ENCODE measurements at places on chromosomes 12 and 14.

- no peak for DNase-seq
Measured at GRCh38 chr12:104347374-104348075, 44.0 kb downstream of the EID3 start.

DNA sequence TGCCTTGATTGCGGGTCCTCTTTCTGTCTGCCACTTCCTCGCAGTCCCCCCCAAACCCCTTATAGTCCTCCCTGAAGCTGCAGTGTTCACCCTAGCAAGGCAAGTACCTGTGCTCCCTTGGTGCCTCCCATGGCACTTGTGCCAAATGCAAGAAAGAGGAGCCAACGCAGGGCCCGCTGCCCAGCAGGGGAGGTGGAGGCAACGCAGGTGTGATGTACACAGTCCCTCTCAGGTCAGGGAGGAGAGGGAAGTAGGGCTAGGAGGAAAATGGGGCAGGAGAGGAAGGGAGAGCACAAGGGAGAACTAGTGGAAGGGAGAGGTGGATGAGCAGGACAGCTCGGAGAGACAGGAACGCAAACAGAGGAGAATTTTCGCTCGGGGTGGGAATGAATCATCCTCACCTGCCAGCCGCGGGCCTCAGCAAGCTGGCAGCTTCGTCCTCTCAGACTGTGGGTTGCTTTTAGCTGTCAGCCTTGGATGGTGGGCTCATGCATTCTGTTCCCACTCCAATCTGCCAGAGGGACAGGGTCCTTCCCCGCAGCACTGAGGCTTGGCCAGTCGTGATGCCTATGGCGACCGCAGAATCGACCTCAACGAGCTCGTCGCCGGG is 357.0 kb downstream of the CACNA1C start:
- no peak for DNase-seq

DNA sequence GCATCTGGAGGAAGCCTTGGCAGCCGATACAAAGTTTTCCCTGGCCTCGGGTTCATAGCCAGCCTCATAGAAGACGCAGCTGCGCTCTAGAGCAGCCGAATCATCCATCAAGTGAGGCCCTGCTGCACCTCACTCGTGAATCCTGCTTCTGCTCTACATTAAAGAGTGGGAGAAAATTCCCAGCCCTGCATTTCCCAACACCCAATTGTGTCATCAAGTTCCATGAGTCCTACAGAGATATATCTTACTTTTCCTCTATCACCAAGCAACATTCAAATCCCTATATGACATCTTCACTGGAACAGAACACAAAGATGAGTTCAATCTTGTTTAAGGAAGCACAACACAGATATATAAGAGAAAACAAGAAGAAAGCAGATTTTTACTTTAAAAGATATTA is 139.3 kb downstream of the TTC7B start:
- DNase-seq, result no peak

- no peak for DNase-seq
Measured at GRCh38 chr12:78792052-78792698, 72.4 kb upstream of the SYT1 start.

- no peak for DNase-seq
Measured at GRCh38 chr14:76591266-76591665, 170.0 kb upstream of the VASH1 start.

DNA sequence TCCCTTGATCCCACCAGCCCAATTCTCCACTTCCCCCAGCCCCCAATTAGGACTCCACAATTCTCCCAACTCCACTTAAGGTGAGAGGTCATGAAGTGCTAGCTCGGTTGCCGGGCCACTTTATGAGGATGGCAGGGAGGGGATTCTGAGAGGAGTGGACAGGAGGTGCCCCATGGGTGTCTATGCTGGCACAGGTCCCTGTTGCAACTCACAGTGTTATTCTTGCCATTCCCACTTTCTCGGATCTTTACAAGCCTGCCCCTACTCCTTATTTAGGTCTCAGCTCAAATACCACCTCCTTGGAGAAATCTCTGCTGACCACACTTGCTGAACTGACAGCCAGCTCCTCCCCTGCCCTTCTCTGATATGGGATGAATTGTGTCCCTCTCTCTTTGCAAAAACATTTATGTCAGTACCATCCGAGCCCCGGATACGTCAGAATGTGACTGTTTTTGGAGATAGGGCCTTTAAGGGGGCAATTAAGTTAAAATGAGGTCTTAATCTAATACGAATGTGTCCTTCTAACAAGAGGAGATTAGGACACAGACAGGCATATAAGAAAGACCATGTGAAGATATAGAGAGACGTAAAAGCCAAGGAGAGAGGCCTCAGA is 4.2 kb upstream of the LGALS3 start:
- no peak for DNase-seq

DNA sequence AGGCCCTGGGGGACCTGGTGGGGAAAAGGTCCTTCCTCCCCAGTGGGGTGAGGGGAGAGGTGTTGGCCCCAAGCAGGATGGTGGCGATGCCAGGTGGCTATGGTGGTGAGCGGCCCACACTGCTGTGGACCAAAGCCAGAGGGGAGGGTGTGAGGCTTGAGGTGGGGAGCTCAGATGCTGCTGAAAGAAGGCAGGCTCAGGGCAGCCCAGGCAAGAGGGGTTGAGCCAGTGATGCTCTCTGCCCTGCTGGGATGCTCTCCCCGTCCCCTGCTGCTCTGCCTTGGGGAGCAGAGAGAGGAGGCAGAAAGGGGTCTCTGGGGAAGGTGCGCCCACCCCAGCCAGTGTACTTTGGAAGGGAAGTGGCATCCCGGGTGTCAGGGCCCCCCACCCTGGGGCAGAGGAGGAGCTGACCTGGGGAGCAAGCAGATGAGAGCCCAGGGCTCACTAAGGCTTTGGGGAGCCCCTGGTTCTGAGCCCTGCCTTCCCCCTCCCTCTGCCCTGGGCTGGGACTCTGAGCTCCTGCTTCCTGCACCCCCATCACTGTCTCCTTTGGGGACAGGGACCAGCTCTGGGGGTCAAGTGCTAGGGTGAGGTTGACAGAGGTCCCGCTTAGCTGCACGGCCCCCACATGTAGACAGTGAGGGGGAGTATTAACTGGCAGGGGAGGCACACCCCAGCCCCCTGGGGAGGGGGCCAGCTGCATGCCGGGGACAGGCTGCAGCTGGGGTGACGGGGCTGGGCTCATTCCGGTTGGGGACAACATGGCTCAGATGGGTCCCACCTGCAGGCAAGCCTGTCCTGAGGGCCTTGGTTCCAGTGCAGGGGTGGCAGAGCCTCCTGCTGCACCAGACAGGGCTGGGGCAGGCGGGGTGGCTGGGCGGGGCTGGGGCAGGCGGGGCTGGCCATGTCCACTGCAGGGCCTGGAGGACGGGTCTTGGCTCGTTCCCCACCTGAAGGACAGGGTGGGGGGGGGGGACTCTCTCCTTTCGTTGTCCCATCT is 124.4 kb downstream of the KIF26A start:
- no peak for DNase-seq

GRCh38 chr12:92170050-92170449 is 24.4 kb upstream of the BTG1 start:
- DNase-seq, result no peak

DNA sequence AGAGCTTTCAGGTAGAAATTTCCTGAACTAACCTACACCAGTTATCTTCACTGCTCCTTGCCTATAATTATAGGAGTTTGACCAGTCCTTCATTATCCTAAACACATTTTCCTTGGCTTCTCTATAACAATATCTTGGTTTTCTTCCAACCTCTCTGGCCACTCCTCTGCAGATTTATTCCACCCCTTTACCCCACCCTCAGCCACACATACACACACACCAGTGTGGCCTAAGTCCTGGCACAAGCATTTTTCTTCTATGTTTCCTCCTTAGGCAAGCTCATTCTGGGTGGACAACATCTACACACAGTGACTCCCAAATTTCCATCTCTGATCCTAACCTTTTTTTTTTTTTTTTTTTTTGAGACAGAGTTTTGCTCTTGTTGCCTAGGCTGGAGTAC is 25.1 kb downstream of the CDK17 start:
- DNase-seq, result no peak

DNA sequence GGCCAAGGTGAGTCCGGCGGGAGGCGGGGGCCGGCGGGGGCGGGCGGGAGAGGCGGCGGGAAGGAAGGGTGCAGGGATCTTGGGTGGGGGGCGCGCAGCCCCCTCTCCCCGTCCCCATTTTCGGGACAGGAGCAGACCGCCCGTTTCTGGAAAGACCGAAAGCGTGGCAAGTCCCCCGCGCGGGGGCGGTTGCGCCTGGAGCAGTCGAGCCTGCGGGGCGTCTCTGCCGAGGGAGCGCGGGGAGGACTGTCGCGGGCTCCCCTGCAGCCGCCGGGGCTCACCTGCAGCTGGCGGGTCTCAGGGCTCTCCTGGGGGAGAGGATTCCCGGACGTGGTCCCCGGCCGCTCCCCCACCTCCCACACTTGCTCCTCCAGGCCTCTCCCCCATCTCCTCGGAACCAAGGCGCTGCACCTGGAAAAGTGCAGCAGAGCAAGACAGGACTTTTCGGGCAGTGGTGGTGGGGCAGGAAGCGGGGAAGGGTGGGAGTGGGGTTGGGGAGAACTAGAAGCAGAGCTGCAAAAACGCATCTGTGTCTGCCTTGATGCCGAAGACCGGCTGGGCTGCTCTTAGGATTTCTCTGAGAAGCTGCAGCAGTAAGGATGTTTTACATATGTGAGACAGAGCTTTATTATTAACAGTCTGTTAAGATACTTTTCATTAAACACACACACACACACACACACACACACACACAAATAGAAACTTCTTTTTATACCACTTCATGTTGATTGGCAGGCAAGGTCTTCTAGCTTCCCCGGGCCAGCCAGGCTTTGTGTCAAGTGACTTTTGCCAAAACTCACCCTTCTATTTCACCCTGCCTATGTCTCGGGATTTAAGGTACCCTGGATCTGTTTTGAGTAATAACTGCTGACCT is 677 bp downstream of the C12orf75 start:
- peak; percentile 22 for DNase-seq

DNA sequence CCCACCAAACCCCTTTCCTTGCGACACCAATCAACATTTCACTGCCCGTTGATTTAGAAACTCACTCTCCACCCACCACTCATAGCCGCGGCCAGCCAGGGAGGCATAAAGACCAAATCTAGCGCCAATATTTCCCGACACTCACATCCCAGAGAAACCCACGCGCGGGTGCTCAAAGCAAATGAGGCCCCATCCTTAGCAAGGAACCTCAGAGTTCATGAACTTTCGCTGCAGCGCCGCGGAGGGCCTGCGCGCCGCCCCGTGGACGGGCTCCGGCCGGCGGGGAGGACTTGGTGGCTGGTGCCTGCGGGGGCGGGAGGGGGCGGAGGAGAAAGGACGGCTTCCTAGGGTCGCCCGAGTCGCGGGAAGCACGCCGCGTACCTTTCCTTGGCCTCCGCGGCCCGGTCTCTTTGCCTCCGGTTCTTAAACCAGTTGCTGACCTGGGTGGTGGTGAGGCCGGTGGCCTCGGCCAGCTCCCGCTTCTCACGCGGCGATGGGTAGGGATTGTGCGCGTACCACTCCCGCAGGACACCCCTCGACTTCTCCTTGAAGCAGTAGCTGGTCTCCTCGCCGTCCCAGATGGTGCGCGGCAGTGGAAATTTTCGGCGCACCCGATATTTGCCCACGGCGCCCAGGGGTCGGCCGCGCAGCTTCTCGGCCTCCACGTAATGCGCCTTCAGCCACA is 886 bp downstream of the SIX1 start:
- no peak for DNase-seq

DNA sequence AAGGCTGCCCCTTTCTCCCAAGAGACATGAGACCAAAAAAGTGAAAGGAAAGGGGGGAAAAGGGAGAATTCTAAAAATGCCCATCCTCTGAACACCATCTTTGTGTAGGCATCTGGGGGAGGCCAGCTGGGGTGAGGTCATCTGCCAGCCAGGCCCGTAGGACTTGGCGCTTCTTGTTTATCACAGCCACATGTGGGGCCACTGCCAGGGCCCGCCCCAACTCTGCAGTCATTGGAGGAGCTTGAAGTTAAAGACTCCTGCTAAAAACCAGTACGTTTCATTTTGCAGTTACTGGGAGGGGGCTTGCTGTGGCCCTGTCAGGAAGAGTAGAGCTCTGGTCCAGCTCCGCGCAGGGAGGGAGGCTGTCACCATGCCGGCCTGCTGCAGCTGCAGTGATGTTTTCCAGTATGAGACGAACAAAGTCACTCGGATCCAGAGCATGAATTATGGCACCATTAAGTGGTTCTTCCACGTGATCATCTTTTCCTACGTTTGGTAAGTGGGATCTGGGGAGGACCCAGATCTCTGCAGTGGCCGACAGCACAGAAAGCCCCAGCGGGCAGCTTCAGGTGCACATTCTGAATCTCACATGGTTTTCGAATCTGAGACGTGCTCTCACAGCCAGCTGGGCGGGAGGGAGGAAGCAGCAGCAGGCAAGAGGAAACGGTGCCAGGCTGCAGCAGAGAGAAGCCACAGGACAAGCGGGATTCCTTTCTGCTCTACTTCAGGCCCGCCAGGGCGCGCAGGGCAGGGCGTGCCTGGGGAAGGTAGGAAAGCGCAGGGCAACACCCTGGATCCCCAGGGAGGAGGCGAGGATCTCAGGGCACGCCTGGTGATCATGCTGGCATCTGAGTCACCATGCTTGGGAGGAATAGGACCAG is at the start of gene P2RX7:
Gene P2RX7, plus strand, starts transcription at position 276 of the 881 bp plus-strand sequence. Its CDS starts 95 bp downstream, at position 371.
- DNase-seq, result peak; percentile 46

DNA sequence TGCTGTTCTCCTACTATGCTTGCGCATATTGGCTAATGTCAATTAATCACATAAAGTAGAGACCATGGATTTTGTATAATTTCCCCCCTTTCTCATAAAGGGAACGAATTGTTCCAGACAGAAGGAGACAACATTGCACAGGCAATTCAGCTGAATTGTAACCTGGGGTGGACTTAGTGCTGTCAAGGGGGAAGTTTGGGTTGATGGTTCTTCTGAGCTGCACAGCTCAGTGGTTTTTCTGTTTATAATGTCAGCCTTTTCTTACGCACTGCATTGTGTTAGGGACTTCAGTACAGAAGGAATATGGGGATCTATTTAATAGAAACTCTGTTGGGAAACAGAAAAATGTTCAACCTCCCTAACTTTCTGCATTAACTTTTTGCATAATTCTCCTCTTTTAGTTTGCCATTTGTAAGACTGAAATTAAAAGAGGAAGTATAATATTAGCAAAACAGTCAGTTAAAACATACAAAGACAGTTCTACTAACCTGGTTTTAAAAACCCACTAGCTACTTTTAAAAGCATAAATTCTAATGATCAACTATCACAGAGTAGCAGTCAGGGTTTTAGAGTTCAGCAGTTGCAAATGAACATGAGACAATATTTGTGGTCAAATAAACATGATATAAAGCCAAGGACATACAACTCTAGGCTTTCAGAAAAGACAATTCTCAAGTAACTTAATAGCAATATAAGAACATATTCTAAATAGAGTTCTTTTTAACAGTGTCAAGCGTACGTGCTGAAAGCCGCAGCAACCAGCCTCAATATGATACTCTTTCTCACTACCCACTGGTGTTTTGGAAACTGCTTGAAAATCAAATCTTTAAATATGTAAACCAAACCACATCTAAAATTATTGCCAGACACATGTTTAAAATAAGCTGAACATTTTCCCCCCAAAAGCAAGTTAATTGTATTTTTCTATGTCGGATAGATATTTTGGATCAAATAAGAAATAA is 393.0 kb downstream of the FSCB start:
- DNase-seq, result no peak

DNA sequence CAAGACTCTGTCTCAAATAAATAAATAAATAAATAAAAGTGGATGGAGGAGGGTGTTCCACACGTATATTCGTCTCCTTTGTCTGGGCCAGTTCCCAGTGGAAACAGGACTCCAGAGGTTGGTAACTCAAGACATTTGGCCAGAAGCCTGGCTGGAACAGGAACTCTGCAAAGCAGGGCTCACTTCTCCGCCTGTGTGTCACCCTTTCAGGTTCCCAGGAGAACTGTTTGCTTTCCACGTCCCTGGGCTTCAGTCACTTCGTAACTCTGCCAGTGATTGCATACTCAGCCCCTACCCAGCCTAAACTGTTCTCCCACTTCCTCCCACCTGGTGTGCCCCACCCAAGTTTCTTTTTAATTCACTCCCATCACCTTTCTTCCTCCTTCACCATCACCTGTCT is 7.0 kb upstream of the UBE2N start:
- no peak for DNase-seq
